Left lung (tissue), 14 donors: ENCODE measurements at places on chromosomes 7 and 10. TPM values are rescaled to one million over a fixed set of nuclear protein-coding genes. Genes with fewer than 3 reads are reported as not detected.

DNA sequence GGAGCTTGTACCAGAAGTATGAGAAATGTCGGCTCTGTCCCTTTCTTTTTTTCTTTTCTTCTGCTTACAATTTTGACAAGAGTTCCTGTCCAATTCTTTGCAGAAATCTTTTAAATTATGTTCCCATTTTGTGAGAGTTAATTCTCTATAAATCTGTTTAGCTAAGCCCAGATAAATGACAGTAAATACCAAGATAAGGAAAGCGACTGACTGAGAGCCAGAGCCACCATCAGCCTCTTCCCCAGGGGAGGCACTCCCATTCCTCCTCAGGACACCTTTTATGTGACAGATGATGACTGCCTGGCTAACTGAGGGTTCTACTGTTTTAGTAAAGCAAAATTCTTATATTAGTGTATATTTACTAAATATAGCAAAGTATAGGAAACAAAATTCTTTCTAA lies 6.9 kb upstream of the GGCT start:
- H3K4me1 ChIP-seq: peaks cover 12% of the 10 kb centered on the region
- no peaks in the 10 kb centered on the region for H3K27me3 ChIP-seq
- no peak overlapping the region for H3K27ac ChIP-seq

- no peak overlapping the region for H3K27ac ChIP-seq
- no peaks in the 10 kb centered on the region for H3K4me1 ChIP-seq
- DNase-seq: peak; percentile 31
- H3K4me3 ChIP-seq: no peak overlapping the region
- no peaks in the 10 kb centered on the region for H3K36me3 ChIP-seq
These were observed 42.5 kb downstream of the MRC1 start for GRCh38 chr10:17851611-17852010.

DNA sequence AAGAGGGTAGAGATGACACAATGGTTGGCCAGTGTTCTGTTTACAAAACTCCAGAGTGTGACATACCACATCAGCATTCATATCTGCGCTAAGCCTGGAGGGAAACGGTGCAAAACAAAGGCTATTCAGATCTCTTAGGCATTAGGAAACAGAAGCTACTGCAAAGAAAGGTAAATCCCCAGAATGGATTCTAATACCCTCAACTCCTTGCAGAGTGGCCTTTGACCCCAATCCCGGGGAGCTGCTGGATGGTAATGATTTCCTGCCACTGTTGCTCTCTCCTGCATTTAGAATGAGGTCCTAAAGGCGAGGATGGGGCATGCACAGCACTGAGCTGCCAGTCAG lies 65.2 kb downstream of the AOAH start:
- no peak overlapping the region for H3K4me3 ChIP-seq
- no peaks in the 10 kb centered on the region for H3K27me3 ChIP-seq
- H3K36me3 ChIP-seq: no peaks in the 10 kb centered on the region
- peaks cover 17% of the 10 kb centered on the region for H3K4me1 ChIP-seq
- no peak for DNase-seq

ANXA7 gene
- 118 TPM for total RNA-seq

TRIM50 gene
- 0.38 TPM for total RNA-seq

DNA sequence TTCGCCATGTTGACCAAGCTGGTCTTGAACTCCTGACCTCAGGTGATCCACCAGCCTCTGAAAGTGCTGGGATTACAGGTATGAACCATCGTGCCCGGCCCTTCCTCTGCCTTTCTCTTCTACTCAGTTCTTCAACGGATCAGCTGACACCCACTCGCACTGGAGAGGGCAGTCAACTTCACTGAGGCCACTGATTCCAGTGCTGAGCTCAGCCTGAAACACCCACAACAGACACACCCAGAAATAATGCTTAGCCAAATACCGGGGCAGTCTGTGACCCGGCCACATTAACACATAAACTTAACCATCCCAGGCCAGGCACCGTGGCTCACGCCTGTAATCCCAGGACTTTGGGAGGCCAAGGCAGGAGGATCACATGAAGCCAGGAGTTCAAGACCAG lies 119.3 kb upstream of the CHST15 start:
- H3K4me1 ChIP-seq: no peaks in the 10 kb centered on the region
- H3K27me3 ChIP-seq: no peaks in the 10 kb centered on the region
- no peaks in the 10 kb centered on the region for H3K36me3 ChIP-seq

GRCh38 chr10:94239696-94240095 lies 123.0 kb downstream of the NOC3L start:
- no peak overlapping the region for H3K4me3 ChIP-seq
- no peaks in the 10 kb centered on the region for H3K27me3 ChIP-seq
- no peaks in the 10 kb centered on the region for H3K4me1 ChIP-seq

DNA sequence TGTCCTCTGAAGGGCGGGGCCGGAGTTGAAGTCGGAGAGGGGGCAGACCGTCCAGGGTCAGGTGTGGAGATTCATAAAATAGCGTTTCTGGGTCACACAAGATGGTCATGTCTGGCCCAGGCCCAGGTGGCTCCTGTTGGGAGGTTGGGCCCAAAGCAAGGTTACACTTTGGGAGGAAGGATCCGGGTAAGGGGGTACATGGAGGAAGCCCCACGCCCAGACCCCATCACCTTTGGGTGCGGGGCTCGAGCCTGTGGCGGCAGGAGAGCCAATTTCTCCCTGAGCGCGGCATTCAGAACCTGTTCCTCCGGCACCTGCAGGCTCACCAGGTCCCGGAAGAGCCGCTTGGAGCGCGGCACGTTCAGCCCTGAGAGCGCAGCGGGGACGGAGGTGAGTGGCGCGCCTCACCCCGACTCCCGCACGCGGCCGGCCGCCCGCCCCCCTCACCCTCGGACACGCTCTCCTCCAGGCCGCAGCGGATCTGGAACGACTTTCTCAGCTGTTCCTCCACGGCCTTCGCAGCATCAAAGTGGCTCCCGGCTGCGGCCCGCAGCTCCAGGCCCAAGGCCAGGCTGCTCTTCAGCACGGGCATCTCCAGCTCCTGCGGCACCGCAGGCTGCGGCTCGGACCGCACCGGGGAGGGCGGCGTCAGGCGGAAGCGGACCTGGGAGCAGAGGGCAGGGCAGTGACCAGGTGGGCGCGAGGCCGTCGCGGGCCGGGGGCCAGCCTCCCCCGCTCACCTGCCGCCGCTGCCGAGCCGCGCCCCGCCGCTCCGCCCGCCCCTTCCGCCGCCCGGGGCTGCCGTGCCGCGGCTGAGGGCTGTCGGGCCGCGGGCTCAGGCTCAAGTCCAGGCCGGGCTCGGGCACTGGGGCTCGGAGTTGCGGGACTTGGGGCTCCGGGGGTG lies 644 bp downstream of the PPP1R35 start:
- peaks cover 37% of the 10 kb centered on the region for H3K36me3 ChIP-seq
- H3K27ac ChIP-seq: peak overlapping the region; percentile 96
- H3K4me1 ChIP-seq: peaks cover 14% of the 10 kb centered on the region
- DNase-seq: no peak

DNA sequence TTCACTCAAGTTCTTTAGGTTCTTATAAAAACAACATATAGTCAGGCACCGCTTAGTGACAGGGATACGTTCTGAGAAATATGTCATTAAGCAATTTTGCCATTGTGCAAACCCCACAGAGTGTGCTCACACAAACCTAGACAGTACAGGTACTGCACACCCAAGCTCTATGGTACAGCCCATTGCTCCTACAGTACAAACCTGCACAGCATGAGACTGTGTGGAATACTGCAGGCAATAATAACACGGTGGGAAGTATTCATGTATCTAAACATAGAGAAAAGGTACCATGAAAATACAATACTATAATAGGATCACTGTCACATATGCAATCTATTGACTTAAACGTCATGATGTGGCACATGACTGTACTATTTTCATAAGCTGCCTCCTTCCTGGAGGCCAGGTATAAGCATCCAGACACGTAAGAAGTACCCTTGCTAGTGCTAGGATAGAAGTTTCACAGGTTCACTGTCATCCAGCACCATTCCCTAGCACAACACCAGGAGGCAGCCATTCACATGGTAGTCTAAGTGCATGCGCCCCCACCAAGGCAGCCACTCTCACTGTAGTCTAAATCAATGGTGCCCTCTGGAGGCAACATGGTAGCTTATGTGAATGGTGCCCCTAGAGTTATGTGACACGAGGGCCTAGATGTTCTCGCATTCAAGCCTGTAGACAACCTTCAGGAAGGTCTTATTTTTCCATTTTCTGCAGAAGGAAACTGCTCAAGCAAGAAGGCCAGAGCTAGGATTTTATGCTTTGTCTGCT lies 98.5 kb downstream of the ARHGAP22 start:
- no peak overlapping the region for H3K4me3 ChIP-seq
- H3K27ac ChIP-seq: no peak overlapping the region
- H3K4me1 ChIP-seq: peaks cover 18% of the 10 kb centered on the region

DNA sequence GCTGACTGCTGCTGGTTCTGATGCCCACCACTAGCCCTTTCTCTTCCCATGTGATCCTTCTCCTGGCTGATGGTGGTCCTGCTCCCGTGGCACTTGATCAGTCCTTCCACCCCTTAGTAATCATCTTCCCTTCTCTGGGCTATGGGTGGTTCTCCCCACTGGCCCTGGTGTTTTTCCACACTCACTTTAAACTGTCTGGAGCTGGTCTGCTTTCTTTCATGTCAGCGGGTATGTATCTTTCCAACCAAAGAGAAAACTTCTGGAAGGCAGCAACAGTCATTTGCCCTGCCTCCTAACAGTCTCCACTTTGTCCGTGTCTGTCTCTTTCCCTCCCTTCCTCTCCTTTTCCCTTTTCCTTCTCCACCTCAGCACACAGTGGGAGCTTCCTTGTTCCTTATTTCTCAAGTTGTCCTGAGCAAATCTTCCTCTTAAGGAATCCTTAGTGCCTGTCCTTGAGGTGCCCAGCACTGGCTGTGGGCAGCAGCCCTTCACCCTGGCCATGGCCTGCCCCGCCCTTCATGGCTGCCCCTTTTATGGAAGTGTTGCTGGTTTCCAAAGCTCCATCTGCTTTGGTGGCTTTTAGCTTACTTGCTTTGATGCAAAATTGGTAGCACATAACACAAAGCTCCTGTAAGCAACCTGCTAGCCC lies 189.0 kb downstream of the TCF7L2 start:
- DNase-seq: no peak
- peaks cover 22% of the 10 kb centered on the region for H3K4me1 ChIP-seq
- H3K27me3 ChIP-seq: no peaks in the 10 kb centered on the region
- peaks cover 28% of the 10 kb centered on the region for H3K36me3 ChIP-seq
- no peak overlapping the region for H3K27ac ChIP-seq

GRCh38 chr7:131544449-131545301 lies 11.8 kb downstream of the PODXL start:
- H3K4me1 ChIP-seq: no peaks in the 10 kb centered on the region
- no peak for DNase-seq
- peak overlapping the region; percentile 44 for H3K27ac ChIP-seq

DNA sequence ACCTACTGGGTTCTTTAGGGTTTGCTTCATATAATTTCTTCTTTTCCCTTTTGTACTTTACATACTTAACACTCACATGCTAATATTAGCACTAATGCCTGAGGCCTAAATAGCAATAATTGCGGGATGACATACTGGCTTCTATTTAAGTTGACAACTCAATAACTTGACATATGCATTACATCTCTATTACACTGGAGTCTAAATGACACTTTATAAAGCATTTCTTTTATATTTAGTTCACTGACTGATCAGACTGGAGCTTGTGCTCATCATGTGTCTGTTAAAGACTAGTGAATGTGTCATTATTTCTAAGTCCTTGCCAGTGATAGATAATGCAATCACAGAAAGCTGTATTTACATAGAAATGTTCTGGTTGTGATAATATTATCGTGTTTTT lies 472.1 kb upstream of the SEMA3A start:
- H3K27ac ChIP-seq: no peak overlapping the region
- DNase-seq: no peak
- no peaks in the 10 kb centered on the region for H3K4me1 ChIP-seq
- no peak overlapping the region for H3K4me3 ChIP-seq
- H3K27me3 ChIP-seq: no peaks in the 10 kb centered on the region

GRCh38 chr7:142438923-142439515 lies 181.2 kb upstream of the PRSS58 start:
- DNase-seq: no peak
- no peaks in the 10 kb centered on the region for H3K27me3 ChIP-seq
- H3K4me3 ChIP-seq: no peak overlapping the region
- no peaks in the 10 kb centered on the region for H3K36me3 ChIP-seq
- peaks cover 45% of the 10 kb centered on the region for H3K4me1 ChIP-seq

DNA sequence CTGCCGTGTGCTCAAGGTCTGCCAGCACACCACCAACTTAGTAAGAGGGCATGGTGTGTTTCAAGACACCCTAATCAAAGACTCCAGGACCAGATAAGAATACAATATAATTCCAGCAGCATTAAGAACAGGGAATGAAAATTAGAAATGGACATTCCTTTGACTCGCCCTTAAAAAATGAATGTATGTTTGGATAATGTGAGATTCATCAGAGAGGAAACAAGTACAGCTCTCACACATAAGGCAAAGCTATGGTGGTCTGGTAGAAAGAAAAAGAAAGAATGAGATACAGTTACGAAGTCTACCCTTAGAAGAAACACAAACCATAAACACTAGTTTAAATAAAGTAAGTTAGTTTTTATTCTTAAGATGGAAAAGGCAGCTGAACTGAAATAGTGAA lies 174.8 kb upstream of the ANK3 start:
- DNase-seq: no peak
- no peaks in the 10 kb centered on the region for H3K36me3 ChIP-seq
- no peaks in the 10 kb centered on the region for H3K27me3 ChIP-seq
- H3K27ac ChIP-seq: no peak overlapping the region
- peaks cover 4% of the 10 kb centered on the region for H3K4me1 ChIP-seq

- no peaks in the 10 kb centered on the region for H3K4me1 ChIP-seq
- no peaks in the 10 kb centered on the region for H3K27me3 ChIP-seq
- DNase-seq: peak; percentile 62
- H3K4me3 ChIP-seq: no peak overlapping the region
- no peak overlapping the region for H3K27ac ChIP-seq
- H3K36me3 ChIP-seq: no peaks in the 10 kb centered on the region
These were observed 378.0 kb upstream of the AKR1E2 start for GRCh38 chr10:4448030-4448429.

DNA sequence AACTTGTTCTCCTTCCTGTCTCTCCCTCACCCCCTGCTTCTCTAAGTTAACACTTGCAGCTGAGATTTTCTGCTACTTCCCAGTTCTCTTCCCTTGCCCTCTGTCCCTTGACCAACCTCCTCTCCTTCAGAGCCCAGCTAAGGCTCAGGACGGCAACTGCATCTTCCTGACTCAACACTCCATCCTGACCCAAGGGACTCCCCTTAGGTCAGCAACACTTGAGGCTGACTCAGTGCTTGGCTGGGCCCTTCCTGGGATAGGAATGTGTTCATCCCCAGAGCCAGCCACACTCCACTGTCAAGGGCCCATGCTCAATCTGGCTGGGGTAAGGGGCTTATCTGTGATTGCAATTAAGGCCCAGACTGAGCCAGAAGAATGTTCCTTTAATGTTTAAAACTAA lies 3.4 kb downstream of the CALHM2 start:
- H3K4me3 ChIP-seq: no peak overlapping the region
- peak overlapping the region; percentile 83 for H3K27ac ChIP-seq
- peaks cover 66% of the 10 kb centered on the region for H3K36me3 ChIP-seq
- DNase-seq: no peak
- H3K4me1 ChIP-seq: peaks cover 85% of the 10 kb centered on the region
